KBM-7 (cell line): ENCODE measurements at places on chromosomes 7 and 10.

GRCh38 chr10:129958629-129959543, 5.2 kb downstream of the EBF3 start:
- peak; percentile 21 for DNase-seq

DNA sequence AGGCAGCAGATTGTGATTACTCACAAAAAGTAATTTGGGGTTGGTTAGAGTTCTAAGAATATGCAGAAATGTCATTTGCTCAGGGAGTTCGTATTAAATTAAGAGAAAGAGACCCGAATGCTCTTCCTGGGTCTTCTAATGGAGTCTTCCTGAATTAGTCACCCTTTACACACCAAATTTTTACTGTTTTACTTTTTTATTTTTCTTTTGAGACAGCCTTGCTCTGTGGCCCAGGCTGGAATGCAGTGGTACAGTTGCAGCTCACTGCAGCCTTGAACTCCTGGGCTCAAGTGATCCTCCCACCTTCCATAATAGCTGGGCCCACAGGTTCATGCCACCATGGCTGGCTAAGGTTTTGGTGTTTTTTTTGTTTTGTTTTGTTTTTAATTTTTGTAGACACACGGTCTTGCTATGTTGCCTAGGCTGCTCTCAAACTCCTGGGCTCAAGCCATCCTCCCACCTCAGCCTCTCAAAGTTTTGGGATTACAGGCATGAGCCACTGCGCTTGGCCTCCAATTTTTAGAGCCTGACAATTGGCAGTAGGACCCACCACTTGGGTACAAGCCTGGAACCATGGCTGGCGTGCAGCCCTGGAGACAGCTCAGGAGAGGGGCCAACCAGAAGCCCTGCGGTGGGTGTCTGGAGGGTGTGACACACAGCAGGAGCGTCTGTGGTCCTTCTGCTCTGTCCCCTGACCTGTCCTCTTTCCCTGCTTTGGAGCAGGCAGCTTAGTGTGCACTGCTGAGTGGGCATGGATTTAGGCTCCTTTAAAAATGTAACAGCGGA, 16.4 kb upstream of the BHLHA15 start:
- no peak for DNase-seq

DNA sequence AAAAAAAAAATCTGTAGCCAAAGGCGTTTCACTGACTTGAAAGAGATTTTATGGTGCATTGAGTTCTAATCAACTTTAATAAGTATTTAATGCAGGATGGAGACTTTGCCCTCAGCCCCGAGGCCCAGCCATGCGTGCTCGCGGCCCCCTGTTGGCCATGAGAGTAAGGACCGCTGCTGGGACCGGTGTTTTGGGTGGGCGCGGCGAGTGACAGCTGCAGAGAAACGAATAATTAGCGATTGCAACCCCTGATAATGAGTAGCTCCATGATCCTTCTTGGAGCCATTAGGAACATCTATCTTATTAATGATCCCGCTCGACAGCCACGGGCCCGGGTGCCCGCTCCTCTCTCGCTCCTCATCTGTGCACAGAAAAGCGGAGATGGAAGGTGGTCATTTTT, 347.4 kb downstream of the RPS24 start:
- DNase-seq, result no peak

GRCh38 chr7:38222481-38223096, 44.5 kb downstream of the STARD3NL start:
- DNase-seq, result peak; percentile 75

GRCh38 chr7:107201795-107202450, 33.1 kb downstream of the HBP1 start:
- peak; percentile 51 for DNase-seq

DNA sequence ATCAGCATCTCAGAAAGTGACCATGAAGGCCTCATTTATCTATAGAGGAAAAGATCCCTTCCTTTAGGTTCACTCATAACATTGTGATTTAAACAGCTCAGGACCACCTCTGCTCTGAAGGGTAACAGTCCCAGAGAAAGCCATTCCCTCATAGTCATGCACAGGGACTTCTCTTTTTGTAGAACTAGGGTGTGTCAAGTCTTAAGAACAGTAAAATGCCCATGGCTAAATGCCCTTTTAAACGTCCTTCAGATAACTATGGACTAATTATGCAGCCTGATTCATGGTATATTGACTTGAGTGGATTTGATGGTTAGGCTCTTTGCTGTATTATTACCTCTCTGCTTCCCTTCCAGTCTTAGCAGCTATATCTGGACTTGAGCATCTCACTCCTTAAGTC, 337.8 kb downstream of the SORCS1 start:
- no peak for DNase-seq

GRCh38 chr7:151245360-151246101, 3.0 kb downstream of the SMARCD3 start:
- peak; percentile 51 for DNase-seq
